ENCODE measurements at places on chromosomes 3 and 15.
A peak's percentile ranks its signal among the peaks of the same experiment; 100 is the strongest.

DNA sequence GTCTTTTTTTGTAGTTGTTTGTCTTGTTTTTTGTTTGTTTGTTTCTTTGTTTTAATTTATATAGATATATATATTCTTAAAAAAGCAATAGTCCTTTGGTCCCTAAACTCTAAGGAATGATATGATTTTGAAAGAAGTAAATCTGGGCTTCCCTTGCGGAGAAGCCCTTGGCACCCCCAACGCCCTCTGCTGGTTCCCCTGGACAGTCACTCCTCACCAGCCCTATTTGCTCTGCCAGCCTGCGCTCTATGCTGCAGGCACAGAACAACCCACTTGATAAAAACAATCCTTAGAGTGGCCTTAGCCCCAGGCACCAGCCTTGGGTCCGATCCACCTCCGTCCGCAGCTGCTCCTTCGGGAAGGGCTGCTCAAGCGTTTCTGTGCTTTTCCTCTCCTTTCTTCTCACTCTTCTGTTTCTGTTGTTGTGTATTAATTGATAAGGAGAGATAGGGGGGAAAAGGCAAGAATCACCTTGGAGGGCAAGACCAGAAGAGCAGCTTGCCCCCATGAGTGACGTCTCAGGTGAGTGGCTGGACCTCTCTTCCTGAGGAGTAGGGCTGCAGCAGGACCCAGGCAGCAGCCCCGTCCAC is 13.7 kb upstream of the PARP6 start:
- DNase-seq: peak; percentile 18

GRCh38 chr3:9866639-9867038 is 13.4 kb downstream of the CIDEC start:
- DNase-seq: no peak

GRCh38 chr15:62115847-62116246 is 49.1 kb downstream of the C2CD4A start:
- no peak for DNase-seq

- no peak for DNase-seq
Measured at GRCh38 chr3:54563501-54564200, 364.2 kb downstream of the LRTM1 start.

GRCh38 chr3:9397332-9397905 is at the start of gene SETD5:
Gene SETD5 (plus strand): TSS chr3:9397615. CDS start chr3:9428939, 31,324 bp downstream.
- DNase-seq: peak; percentile 98

GRCh38 chr3:154842536-154842935 is 237.6 kb upstream of the MME start:
- DNase-seq: no peak

GRCh38 chr15:53354874-53355273 is 404.6 kb downstream of the WDR72 start:
- no peak for DNase-seq

- peak; percentile 74 for DNase-seq
Measured at GRCh38 chr3:111831840-111832239, 27.2 kb upstream of the PHLDB2 start.

- DNase-seq: no peak
Measured at GRCh38 chr3:26652164-26652563, 29.6 kb downstream of the LRRC3B start.

DNA sequence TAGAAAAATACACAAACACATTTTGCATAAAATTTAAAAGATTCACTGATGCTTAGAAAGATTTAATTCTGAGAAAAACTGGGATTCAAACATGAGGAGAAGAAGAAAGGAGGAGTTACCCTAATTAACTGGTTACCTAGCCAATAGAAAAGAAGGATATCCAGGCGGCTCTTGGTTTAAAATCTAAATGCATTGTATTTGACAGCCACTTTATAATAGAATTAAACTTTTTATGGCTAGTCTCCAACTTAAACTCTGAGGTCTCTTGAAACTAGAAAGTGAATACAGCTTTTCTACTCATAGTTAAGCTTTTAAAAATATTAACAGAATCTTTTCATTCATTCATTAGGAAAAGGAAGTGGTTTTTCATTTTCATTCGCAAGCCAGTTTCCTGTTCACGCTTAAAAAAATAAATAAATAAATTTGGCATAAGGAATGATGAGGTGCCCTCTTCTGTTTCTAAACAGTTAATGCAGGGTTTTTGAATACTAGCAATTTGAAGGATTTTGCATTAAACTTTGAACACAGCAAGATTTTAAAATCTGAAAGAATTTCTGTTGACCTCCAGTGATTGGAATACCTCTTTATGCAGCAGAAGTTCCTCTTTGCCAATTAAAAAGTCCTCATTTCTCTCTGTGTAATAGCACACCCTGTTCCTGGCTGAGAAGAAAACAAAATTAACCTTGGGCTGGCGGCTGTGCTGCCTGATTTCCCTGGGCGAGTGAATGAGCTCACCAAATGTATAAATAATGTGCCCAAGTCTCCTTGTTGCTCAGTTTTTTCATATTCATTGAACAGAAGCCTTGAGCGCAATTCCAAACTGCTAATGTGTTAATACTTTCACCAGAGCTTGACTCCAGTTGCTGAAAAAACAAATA is 105.1 kb downstream of the ZMAT3 start:
- peak; percentile 68 for DNase-seq

- DNase-seq: no peak
Measured at GRCh38 chr3:184242297-184242685, 6.5 kb downstream of the ALG3 start.

DNA sequence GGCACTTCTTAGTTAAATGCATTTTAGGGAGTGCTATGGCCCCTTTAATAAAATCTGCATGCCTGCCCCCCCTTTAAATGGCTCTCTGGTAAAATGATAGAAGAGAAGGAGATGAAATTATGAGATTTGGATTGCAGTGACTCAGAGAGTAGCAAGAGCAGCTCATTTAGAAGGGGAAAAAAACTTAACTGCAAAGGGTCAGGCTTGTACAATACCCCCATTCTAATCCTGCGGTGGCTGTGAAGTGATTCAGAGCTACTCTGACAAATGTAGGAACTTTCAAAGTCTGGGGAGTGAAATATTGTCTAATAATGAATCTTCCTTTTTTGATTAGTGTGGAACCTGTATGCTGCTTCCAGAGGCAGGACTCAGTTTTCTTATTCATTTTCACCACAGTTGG is 44.1 kb upstream of the TBC1D23 start:
- peak; percentile 49 for DNase-seq

- no peak for DNase-seq
Measured at GRCh38 chr3:122936335-122936734, 91.2 kb downstream of the SEMA5B start.

DNA sequence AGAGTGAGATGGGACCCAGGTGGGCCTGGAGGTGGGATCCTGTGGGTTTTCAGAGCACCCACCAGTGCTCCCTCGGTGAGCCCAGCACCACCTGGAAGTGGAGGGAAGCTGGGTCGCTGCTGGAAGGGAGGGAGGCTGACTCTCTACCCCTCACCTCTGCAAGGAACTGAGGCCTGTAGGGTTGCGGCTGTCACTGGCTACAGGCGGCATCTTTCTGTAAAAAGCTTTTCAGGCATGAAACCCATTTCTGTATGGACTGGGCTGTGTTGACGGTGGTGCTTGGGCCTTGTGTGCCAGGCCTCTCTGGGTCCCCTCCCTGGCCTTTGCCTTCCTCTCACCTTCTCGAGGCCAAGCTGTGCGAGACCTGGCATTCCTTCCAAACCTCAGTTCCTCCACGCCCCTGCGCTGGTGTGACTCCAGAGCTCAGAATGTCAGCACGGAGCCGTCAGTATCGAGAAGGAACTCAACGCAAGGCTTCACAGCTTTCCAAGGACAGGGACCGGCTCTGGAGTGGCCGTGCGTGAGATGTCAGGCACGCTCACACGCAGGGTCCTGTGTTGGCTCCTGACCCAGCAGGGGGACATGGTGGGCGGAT is 16.6 kb downstream of the ABTB1 start:
- DNase-seq: no peak

- no peak for DNase-seq
Measured at GRCh38 chr3:111648991-111649579, 53.9 kb upstream of the ZBED2 start.

DNA sequence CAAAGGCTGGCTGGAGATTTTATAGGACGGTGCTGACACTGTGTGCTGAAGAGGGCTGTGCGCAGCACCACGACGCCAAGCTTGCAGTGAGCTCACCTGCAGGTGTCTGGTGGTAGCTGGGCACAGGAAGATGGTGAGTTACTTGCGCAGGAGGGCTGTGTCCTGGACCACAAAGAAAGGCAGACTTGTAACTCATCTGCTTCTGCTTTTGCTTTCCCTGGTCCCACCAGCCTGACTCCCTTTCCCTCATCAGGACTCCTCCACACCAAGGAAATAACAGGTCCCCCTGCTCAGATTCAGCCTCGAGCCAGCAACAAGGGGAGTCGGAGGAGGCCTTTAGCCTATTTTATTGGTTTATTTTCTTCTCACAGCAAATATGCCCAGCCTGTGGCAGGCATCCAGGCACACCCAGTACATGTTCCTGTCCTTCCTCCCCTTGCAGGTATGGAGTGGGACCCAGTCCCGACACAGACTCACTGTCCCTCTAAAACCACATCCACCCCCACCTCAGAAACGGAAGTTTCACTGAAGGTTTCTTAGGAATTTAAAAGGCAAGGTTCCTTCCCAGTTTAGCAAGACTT is 35.6 kb upstream of the FLNB start:
- DNase-seq: no peak

GRCh38 chr15:82040390-82040789 is 5.4 kb downstream of the MEX3B start:
- no peak for DNase-seq

GRCh38 chr3:22691407-22691806 is 511.7 kb upstream of the UBE2E2 start:
- no peak for DNase-seq
